ENCODE measurements at places on chromosomes 7 and 10. TPM values are rescaled to one million over a fixed set of nuclear protein-coding genes. Genes with fewer than 3 reads are reported as not detected.

Gene MYOZ1
- not detected for polyA plus RNA-seq

- DNase-seq = no peak
Observed at GRCh38 chr7:70923181-70923845, 208.6 kb upstream of the GALNT17 start.

DNA sequence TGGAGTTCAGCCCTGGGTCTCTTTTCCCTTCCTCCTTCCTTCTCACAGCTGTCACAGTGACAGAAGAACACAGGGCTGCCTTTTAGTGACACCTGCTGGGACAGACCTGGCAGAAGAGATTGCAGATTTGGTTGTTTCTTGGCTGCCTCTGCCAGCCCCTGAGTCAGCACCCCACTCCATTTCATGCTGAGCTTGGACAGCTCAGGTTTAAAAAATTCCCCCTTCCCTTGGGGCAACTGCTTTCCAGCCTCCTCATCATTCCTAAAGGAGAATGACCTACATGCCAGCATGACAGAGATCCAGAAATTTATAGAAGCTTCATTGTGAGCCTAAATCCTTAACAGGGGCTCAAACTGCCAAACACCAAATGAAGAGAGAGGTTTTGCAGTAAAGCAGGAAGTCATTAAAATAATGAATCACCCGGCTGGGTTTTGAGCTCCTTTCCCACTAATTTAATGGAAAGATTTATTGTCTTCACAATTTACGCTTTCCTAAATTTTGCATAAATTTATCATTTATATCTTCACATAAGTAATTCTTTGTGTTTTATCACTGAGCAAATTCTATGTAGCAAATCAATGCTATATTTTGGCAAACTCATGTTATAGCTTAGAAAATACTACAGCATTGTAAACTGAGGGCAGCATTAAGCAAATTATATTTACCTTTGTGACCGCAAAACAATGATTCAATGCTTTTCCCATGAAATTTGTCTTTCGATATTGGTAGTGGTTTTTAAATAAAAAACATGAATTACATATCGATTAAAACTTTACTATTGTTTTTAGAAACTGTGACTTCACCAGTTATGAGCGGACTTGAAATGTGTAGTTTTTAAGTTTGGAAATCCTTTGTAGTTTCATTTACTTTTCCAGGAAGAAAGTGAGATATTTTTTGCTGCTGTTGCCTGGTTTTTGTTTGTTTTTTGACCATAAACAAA, 399.5 kb upstream of the ANKRD30A start:
- peak; percentile 12 for DNase-seq

DNA sequence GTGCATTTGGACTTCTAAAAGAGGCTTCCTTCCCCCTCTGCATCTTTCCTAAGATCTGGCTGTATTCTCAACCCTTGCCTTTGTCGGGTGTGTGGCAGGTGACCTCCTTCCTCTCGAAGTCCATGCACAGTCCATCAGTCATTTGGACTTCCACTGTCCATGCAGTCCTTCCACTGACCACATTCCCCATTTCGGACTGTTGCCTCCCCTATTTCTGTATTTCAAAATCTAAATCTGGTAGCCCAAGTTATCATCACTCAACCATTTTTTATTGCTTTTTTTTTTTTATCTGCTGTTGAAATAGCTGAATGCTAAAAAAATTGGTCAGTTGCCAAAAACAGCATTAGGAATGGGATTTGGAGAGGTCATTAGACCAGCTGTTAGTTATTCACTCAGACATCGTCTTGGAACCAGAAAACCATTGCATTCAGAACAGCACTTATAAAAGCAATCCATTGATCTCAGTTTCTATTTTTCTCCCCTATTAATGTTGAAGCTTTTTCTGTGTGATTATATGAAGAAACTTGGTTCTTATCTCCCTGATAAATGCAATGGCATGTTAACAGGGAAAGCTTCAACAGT, 575.6 kb downstream of the KIF20B start:
- no peak for DNase-seq

GRCh38 chr7:7706556-7707172, 11.7 kb downstream of the RPA3 start:
- DNase-seq = no peak
